Foreskin keratinocyte (primary cell): ENCODE measurements at places on chromosomes 2 and 18. TPM values are rescaled to one million over a fixed set of nuclear protein-coding genes. Genes with fewer than 3 reads are reported as not detected.

Gene ANTXR1
- 30.3 and 31.0 TPM in 2 replicates for total RNA-seq

Gene NT5DC4
- total RNA-seq: 0.07 TPM in 1 of 2 replicates, not detected in the other

Gene MORN2
- 17.3 and 20.5 TPM in 2 replicates for total RNA-seq

Gene REG3G
- total RNA-seq: not detected in 2 replicates

Gene SP140
- 0.18 and 1.1 TPM in 2 replicates for total RNA-seq

Gene SERPINB13
- 5.9 and 6.0 TPM in 2 replicates for total RNA-seq

Gene OSR1
- total RNA-seq: 0.14 and 0.18 TPM in 2 replicates

Gene CD8B
- not detected in 2 replicates for total RNA-seq

Gene FHL2
- 85.9 and 110 TPM in 2 replicates for total RNA-seq

Gene NLRC4
- total RNA-seq: not detected in 2 replicates

Gene PROM2
- 38.4 and 40.7 TPM in 2 replicates for total RNA-seq

Gene C2orf72
- not detected in 2 replicates for total RNA-seq

Gene C1QL2
- not detected in 2 replicates for total RNA-seq

Gene CTAGE1
- not detected in 2 replicates for total RNA-seq

Gene FSHR
- not detected in 2 replicates for total RNA-seq

Gene CD8A
- 0.07 TPM in 2 replicates for total RNA-seq

Gene RIT2
- not detected in 2 replicates for total RNA-seq

Gene ABHD3
- 21.4 and 23.0 TPM in 2 replicates for total RNA-seq

Gene MATN3
- total RNA-seq: 2.2 and 4.3 TPM in 2 replicates

Gene SKOR2
- not detected in 2 replicates for total RNA-seq

Gene AQP12A
- total RNA-seq: not detected in 2 replicates

Gene LIMS3
- total RNA-seq: 1.2 TPM in 1 of 2 replicates, not detected in the other

Gene IL1RL2
- 1.7 and 1.8 TPM in 2 replicates for total RNA-seq

Gene PAX8
- 5.6 and 7.0 TPM in 2 replicates for total RNA-seq

Gene AKAIN1
- not detected in 2 replicates for total RNA-seq

Gene TUBA4B
- not detected in 2 replicates for total RNA-seq

Gene DNAJC5G
- total RNA-seq: not detected in 2 replicates

Gene NEB
- total RNA-seq: under 0.01 and 0.27 TPM in 2 replicates
